ENCODE measurements at places on chromosomes 7 and 10.

GRCh38 chr7:40623863-40624262 is 489.1 kb downstream of the SUGCT start:
- DNase-seq: no peak

- no peak for DNase-seq
Measured at GRCh38 chr7:27104341-27105058, 2.0 kb upstream of the HOXA2 start.

DNA sequence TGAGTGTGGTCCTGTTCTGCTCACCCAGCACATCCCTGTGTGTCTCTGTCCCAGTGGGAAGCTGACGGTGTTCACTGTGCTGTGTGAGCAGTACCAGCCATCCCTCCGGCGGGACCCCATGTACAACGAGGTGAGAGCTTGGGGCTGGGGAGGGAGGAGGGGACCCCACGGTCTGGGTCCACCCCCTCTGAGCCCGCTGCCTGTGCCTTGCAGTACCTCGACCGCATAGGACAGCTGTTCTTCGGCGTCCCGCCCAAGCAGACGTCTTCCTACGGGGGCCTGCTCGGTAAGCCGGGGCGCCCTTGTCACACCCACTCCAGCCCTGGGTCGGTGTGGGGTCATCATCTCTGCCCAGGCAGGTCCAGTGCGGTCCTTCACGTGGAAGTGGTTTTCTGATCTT is 17.3 kb downstream of the GET4 start:
- no peak for DNase-seq

DNA sequence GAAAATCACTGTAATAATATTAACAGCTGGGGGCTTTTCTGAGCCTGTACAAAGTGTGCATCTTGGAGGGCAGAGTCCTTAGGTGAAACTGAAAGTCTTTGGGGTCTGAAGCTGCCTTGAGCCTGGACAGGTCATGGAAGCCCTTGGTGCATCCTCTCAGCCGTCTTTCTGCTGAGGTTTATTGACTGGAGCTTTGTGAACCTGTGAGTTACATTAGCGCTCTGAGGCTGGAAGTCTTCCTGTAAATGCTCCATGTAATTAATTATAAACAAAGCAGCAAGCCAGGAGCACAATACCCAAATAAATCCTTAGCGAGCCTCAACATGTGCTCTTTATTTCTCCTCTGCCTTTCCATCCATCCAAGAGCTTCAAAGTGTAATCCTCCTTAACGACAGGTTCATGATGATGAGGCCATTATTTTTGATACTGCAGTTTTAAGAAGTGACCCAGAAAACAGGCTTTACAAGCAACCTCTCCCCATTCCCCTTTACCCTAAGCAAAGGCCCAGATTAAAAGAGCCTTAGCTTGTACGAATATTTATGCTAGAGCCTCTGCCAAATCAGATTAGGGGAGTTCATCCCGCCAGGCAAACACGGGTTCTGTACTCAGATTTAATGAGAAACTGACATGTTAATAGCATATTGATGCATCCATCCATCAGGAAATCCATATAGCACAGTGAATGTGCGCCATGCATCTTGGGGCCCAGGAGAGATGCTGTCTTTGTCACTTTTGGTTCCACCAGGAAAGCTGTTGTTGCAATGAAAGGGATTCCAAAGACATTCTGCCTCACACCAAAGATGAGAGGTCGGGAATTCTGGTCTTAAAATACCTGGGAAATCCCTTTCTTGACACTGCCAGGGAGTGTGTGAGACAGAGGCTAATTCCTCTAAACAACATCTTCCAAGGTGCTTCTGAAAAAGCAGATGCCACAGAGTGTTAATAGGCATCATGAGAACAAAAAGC is 118.1 kb downstream of the ANLN start:
- no peak for DNase-seq

GRCh38 chr10:5888843-5889623 is 660 bp downstream of the ANKRD16 start:
- DNase-seq: no peak

- DNase-seq: no peak
Measured at GRCh38 chr10:78389419-78389818, 355.8 kb downstream of the RPS24 start.

DNA sequence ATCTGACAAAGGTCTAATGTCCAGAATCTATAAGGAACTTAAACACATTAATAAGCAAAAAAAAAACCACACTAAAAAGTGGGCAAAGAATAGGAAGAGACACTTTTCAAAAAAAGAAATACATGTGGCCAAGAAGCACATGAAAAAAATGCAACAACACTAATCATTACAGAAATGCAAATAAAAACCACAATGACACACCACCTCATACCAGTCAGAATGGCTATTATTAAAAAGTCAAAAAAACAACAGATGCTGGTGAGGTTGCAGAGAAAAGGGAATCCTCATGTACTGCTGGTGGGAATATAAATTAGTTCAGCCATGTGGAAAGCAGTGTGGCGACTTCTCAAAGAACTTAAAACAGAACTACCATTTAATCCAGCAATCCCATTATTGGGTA is 119.0 kb downstream of the LMBR1 start:
- DNase-seq: no peak

DNA sequence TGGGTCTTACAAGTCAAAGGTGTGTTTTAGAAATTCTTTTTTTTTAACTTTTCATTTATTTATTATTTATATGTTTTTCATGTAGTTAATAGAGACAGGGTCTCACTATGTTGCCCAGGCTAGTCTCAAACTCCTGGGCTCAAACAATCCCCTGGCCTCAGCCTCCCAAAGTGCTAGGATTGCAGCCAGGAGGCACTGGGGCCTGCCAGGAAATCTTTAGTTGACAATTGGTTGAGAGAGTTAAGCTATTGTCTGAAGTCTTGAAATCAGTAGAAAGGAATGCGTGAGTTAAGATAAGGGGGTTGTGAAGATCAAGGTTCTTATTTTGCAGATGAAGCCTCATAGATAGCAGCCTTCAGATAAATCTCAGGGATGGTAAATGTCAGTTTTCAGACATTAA is 245.4 kb upstream of the GALNT17 start:
- no peak for DNase-seq

GRCh38 chr7:25632616-25633015 is 404.3 kb upstream of the NPVF start:
- DNase-seq: no peak

DNA sequence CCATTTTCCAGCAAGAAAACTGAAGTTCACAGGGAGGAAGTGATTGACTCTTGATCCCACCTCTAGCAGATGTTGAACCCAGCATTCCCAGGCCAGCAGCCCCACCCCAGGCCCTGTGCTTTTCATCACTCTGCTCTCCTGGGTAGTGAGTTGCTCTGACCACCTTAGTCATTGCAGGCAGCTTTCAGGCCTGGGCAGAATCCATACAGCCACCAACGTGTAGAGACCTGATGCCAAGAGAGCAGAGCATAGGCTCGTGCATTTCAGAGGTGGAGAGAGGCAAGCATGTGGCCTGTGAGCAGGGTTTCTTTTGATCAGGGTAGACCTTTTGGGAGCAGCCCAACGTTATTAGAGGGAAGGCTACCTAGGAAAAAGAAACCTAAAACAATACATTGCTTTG is 334.6 kb downstream of the PTEN start:
- no peak for DNase-seq

- no peak for DNase-seq
Measured at GRCh38 chr7:133761443-133761842, 365.7 kb upstream of the LRGUK start.

DNA sequence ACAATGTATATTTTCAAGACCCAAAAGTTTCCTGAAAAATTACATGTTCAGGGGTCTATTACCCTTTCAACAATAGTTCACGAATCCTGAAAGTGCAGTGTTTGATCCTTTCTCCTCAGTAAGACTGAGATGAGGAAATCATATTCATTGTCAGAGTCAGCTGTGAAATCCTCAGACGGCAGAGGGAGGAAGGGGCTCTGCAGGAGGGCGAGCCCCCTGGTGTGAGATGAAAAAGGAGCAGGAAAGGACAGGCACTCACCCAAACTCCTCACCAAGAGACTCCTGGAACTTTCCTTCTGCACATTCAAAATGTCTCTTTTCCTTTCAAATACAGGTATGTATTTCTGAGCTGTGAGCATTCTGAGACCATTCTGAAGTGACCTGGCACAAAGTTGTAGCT is 150.3 kb upstream of the HABP2 start:
- no peak for DNase-seq

GRCh38 chr10:131819241-131820072 is 81.4 kb upstream of the PPP2R2D start:
- DNase-seq: no peak

DNA sequence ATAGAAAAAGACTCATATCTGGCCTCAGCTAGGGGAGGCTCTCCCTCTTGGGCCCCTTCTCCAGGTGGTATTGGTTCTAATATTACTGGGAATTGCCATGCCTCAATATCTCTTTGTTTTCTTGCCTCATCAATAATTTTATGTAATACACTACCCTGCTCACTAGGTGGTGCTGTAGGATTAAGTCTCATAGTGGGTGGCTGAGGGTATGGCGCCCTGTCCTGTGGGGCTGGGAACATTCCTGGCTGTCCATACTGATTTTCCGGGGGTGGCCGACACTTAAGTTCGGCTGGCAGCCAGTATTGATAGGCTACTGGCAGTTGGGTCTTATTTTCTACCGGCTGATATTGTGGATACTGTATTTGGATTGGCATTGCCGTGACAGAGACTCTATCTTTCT is 9.0 kb upstream of the TAS2R3 start:
- DNase-seq: no peak

- DNase-seq: no peak
Measured at GRCh38 chr10:47030191-47030703, 119.0 kb downstream of the PTPN20 start.

- DNase-seq: no peak
Measured at GRCh38 chr7:138208864-138209263, 132.6 kb downstream of the AKR1D1 start.

DNA sequence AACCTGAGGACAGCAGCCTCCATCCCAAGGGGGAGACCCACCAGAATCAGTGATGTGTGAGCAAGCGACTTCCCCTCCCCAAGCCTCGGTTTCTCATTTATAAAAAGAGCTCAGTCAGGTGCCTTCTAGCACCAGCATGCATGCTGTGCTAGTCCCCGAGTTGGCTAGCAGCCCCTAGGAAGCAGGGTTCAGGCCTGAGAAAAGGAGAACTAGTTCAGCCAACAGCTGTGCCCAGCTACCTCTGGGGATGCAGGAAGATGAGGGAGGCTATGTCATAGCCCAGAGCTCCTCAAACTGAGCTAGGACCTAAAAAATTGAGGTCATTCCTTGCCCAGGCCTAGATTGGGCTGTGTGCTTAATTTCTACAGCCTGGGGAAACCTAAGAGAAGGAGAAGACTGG is 13.7 kb downstream of the DRGX start:
- DNase-seq: no peak

DNA sequence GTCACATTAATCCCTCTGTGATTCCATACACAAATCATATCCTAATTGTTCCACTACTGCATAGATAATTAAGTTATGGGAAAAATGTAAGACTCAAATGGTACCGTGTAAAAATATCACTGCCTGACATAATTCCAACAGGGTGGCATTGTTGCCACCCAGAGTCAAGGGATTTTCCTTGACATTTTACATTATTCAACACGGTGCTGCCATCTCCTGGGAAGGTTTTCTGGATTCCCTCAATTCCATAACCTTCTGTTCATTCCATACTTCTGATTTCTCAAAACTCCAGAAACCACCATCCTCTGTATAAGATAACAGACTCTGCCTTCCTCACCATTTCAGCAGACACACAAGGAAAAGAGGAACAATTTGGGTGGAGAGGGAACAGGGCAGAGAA is 495.9 kb downstream of the XPNPEP1 start:
- DNase-seq: no peak

- no peak for DNase-seq
Measured at GRCh38 chr10:68223535-68224165, 8.3 kb downstream of the ATOH7 start.

- no peak for DNase-seq
Measured at GRCh38 chr10:125159486-125159931, 854 bp downstream of the CTBP2 start.

Measured in NCI-H1694 (cell line).